Nephron progenitor cell (in vitro differentiated cells): ENCODE measurements at places on chromosomes 2 and 18.

DNA sequence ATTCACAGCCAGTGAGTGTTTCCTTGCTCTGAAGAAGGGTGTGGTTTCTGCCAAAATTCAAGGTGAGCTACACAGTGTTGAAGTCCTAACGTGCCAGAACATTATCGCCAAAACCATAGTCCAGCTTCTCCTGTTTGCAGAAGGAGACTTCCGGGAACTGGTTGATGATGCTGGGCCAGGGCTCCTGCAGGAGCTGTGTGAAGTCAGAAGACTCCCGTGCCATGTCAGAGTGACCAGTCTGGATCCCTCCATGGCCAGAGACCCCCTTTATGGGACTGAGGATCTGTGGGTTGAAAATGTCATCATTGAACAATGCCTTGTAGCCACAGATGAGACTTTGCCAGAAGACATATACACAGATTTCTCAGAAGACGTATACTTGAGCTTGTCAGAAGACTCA lies 96.0 kb upstream of the RAB12 start:
- peaks cover 16% of the 10 kb centered on the region for H3K27me3 ChIP-seq
- no peak for DNase-seq
- peaks cover 10% of the 10 kb centered on the region for H3K4me1 ChIP-seq
- H3K27ac ChIP-seq, result no peak overlapping the region
- H3K36me3 ChIP-seq, result no peaks in the 10 kb centered on the region

GRCh38 chr18:58470292-58470691 lies 158.6 kb downstream of the ALPK2 start:
- no peaks in the 10 kb centered on the region for H3K36me3 ChIP-seq
- DNase-seq, result no peak
- peaks cover 19% of the 10 kb centered on the region for H3K27me3 ChIP-seq
- H3K4me3 ChIP-seq, result no peak overlapping the region
- no peaks in the 10 kb centered on the region for H3K4me1 ChIP-seq

DNA sequence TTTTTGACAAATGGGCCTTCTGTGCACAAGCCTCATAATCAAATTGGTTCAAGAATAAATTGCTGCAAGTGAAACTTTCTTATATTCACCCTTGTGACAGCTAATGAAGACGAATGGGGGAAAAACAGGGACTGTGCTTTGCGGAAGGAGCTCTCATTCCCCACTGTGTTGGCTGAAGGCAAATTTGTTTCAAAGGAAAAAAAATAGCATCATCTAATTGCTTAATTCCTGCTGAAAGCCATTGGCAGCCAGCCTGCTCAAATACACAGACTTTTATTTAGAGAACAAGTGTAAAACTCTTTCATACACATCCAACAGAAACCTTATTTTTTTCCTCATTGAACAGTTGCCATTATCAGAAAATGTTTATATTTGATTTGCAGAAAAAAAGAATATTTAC lies 172.3 kb downstream of the ARL6IP6 start:
- H3K36me3 ChIP-seq, result no peaks in the 10 kb centered on the region
- H3K4me3 ChIP-seq, result no peak overlapping the region
- no peaks in the 10 kb centered on the region for H3K4me1 ChIP-seq
- no peak overlapping the region for H3K27ac ChIP-seq

GRCh38 chr2:187543488-187543887 lies 10.7 kb downstream of the TFPI start:
- no peak overlapping the region for H3K4me3 ChIP-seq
- H3K4me1 ChIP-seq, result peaks cover 36% of the 10 kb centered on the region
- H3K27me3 ChIP-seq, result peaks cover 5% of the 10 kb centered on the region
- H3K27ac ChIP-seq, result no peak overlapping the region

- H3K4me1 ChIP-seq, result no peaks in the 10 kb centered on the region
- DNase-seq, result no peak
- no peak overlapping the region for H3K4me3 ChIP-seq
- H3K27ac ChIP-seq, result no peak overlapping the region
- peaks cover 11% of the 10 kb centered on the region for H3K27me3 ChIP-seq
Observed at GRCh38 chr2:208093128-208093527, 31.2 kb downstream of the CRYGD start.

DNA sequence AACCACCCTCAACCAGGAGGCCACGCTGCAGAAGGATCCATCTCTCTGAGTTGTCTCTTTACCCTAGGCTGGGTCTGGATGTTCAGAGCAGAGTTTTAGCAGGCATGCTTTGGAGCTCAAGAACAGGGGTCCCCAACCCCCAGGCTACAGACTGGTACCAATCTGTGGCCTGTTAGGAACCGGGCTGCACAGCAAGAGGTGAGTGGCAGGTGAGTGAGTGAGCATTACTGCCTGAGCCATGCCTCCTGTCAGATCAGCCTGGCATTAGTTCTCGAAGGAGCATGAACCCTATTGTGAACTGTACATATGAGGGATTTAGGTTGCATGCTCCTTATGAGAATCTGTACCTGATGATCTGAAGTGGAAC lies 172.5 kb downstream of the UXS1 start:
- H3K4me1 ChIP-seq, result peaks cover 24% of the 10 kb centered on the region
- no peak overlapping the region for H3K4me3 ChIP-seq
- no peak overlapping the region for H3K27ac ChIP-seq
- H3K36me3 ChIP-seq, result no peaks in the 10 kb centered on the region

DNA sequence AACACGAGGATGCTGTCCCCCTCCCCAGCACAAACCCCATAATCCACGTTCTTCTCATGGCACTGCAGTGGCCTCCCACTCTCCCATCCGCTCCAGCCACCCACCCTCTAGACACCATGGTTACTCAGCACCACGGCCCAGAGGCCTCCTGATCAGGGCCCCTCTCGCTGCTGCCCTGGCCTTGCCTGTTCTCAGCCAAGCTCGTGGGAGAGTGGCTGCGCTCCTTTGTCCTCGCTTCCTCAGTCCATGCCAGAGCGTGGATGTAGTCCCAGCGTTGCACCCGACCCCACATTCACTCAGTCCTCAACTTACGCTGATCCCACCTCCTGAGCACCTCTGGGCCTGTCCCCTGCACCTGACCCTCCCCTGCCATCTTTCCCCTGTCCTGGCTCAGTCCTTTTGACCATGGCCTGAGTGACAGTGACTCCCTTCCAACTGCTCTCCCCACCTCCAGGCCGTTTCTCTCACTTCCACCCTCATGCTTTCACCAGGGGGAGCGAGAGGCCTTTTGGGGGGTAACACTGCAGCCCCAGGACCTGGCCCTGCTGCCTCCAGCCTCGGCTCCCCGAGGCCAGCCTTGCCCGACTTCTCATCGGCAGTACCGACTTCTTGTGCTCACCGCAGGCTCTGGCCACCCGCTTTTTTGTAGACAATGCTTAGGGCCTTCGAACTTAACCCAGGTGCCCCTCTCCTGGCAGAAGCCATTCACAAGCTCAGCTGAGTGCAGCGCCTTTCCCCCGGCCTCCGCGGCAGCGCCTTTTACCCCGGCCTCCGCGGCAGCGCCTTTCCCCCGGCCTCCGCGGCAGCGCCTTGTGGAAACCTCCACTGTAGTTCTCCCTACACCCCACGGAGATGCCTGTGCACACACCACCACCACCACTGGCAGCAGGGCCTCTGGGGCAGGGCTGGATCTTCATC lies 131.4 kb downstream of the CLIP4 start:
- no peak overlapping the region for H3K27ac ChIP-seq
- H3K4me1 ChIP-seq, result no peaks in the 10 kb centered on the region
- no peak for DNase-seq
- no peak overlapping the region for H3K4me3 ChIP-seq
- no peaks in the 10 kb centered on the region for H3K36me3 ChIP-seq

DNA sequence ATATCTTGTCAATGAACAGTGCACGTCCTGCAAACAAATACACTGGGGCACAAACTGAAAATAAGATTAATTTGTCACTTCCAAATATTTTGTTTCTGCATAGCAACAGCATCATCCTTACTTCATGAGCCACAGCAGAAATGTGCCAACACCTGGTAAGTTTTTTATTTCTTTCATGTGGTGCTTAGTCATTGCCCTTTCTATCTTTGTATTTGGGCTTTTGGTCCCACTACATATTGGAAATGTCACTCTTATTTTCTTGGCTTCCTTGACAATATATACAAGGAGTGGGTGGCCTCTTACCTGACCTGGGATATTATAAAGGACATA lies 208.0 kb downstream of the RBM43 start:
- no peak for DNase-seq
- no peak overlapping the region for H3K27ac ChIP-seq
- no peaks in the 10 kb centered on the region for H3K36me3 ChIP-seq

GRCh38 chr18:48735080-48735676 lies 196.3 kb downstream of the CTIF start:
- H3K36me3 ChIP-seq, result no peaks in the 10 kb centered on the region
- no peak overlapping the region for H3K4me3 ChIP-seq
- H3K4me1 ChIP-seq, result peaks cover 73% of the 10 kb centered on the region
- no peak overlapping the region for H3K27ac ChIP-seq
- no peak for DNase-seq
- peaks cover 16% of the 10 kb centered on the region for H3K27me3 ChIP-seq

DNA sequence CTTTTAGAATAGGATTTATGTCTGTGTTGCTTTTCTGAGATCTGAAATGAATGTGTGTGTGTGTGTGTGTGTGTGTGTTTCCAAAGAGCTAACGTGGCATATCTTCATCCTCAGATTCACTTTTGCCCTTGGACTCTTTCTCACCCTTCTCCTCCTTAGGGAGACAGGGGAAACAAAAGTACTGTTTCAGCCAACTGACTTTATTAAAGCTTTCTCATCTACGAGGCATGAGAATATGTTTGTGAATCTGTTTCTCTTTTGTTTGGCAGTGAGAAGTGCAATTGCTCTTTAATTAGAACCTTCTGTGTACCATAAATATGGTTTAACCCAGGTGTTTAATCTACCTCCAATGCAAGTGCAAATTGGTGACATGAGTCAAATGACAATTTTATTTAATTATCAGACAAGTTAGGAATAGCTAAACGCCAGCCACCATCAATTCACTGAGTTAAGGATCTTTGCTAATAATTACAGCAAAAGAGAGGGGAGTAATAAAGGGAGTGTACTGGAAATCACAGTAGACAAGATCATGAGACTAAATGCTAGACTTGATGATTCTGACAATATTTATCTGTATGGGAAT lies 186.4 kb upstream of the COL3A1 start:
- no peaks in the 10 kb centered on the region for H3K36me3 ChIP-seq
- H3K4me3 ChIP-seq, result no peak overlapping the region
- H3K27me3 ChIP-seq, result peaks cover 5% of the 10 kb centered on the region

- peaks cover 17% of the 10 kb centered on the region for H3K36me3 ChIP-seq
- DNase-seq, result no peak
- no peak overlapping the region for H3K27ac ChIP-seq
- no peaks in the 10 kb centered on the region for H3K4me1 ChIP-seq
Observed at GRCh38 chr2:189341077-189341476, 100.2 kb upstream of the WDR75 start.

DNA sequence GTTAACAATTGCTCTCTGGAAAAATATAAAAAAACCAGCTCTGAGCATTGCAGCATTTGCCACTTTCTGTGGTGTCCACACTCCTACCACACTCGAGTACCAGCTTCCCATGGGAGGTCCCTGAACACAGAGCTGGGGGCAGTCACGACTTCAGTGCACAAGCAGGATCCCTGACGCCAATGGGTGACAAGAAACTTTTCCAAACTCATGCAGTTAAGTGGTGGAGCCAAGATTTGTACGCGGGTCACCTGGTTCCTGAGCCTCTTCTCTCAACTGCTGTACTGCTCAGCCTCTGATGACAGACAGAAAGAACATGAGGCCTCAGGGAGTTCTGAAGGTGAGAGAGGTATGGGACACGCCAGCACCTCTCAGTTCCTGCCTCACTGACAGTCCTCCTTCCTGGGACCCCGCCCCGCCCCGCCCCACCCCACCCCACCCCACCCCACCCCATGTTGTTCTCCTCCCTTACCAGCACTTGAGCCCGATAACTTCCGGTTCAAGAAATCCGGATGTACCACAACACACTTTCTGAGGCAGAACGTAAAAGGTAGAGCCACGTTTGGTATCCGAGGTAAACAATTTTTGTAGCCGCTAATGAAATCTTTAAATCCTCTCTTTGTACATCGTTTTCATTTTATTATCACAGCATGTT lies 287.6 kb downstream of the MYCN start:
- no peak overlapping the region for H3K27ac ChIP-seq
- DNase-seq, result no peak
- H3K4me3 ChIP-seq, result no peak overlapping the region

- no peak overlapping the region for H3K27ac ChIP-seq
- H3K4me1 ChIP-seq, result no peaks in the 10 kb centered on the region
- DNase-seq, result no peak
- peaks cover 3% of the 10 kb centered on the region for H3K27me3 ChIP-seq
Observed at GRCh38 chr2:143916781-143917180, 603.1 kb downstream of the ZEB2 start.

DNA sequence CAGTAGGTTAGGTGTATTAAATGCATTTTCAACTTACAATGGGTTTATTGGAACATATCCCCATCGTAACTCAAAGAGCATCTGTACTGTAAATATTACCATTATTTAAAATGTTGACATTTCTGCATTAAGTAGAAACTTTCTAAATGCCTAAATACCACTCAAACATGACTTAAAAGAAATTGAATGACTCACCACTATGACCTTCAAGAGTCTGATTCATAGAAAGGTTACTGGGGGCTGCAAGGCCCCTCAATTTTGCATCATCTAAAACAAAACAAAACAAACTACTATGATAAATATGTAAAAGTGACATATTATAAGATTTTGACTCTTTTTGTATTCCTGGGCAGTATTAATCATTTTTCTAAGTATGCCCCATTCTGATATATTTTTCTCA lies 7.6 kb downstream of the WDR35 start:
- DNase-seq, result no peak
- no peaks in the 10 kb centered on the region for H3K27me3 ChIP-seq
- no peak overlapping the region for H3K27ac ChIP-seq
- H3K36me3 ChIP-seq, result peaks cover 29% of the 10 kb centered on the region
- peaks cover 3% of the 10 kb centered on the region for H3K4me1 ChIP-seq
- no peak overlapping the region for H3K4me3 ChIP-seq

DNA sequence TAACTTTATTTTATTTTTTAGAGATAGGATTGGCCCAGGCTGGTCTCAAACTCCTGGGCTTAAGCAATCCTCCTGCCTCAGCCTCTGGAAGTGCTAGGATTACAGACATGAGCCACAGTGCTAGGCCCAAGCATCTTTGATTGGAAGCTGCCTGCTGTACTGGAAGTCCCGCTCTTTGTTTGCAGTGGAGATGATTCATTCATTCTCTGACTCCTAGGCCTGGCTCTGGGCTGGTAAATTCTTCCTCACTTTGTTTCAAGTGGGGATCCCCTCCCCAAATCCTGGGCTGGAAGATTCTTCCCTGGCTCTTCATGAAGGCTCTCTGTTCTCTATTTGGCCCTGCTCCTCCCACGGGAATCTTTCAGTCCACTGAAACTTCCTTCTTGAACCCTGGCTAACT lies 81.9 kb downstream of the NEURL3 start:
- peaks cover 5% of the 10 kb centered on the region for H3K36me3 ChIP-seq
- no peak for DNase-seq
- peak overlapping the region; percentile 94 for H3K27ac ChIP-seq

DNA sequence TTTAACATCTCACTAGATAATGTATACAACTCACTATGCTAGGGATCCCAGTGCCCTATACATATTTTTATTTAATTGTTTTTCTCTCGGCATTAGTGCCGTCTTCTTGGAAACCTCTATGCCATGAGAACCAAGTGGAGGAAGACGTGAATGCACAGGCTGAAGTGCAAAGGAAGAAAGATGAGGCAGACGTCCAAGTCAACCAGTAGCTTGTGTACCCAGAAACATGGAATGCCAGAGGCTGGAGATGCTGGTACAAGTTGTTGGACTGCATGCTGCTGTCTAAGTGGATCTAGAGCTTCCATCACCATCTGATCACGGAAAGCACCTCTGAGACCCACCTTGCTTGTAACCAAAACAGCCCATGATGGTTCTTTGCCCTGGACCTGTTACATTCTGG lies 12.5 kb upstream of the GEMIN6 start:
- no peak overlapping the region for H3K27ac ChIP-seq
- H3K4me1 ChIP-seq, result peaks cover 10% of the 10 kb centered on the region
- DNase-seq, result no peak
- H3K27me3 ChIP-seq, result peaks cover 6% of the 10 kb centered on the region
- no peaks in the 10 kb centered on the region for H3K36me3 ChIP-seq
